Heart right ventricle (tissue), 16 donors: ENCODE measurements at places on chromosomes 2 and 18. TPM values are rescaled to one million over a fixed set of nuclear protein-coding genes. Genes with fewer than 3 reads are reported as not detected.

DNA sequence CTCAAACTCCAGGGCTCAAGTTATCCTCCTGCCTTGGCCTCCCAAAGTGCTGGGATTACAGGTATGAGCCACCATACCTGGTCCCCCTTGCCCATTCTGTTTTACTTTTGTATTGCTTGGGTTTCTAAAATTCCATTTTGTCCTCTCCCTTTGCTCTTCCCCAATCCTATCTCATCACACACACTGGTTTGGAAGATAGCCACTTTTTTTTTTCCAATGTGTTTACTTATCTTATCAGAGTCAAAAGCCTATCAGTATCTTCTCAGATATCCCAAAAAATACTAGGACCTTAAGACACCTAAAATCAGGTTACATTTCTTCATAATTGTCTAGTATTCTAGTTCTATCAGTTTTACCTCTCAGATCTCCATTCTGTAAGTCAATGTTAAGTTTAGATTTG is 56.1 kb downstream of the MSH2 start:
- H3K27ac ChIP-seq: no peak overlapping the region
- H3K27me3 ChIP-seq: no peaks in the 10 kb centered on the region
- DNase-seq: no peak
- H3K4me3 ChIP-seq: no peak overlapping the region
- no peaks in the 10 kb centered on the region for H3K4me1 ChIP-seq

Gene VAPA
- total RNA-seq: 269 TPM

Gene HOXD12
- total RNA-seq: not detected

DNA sequence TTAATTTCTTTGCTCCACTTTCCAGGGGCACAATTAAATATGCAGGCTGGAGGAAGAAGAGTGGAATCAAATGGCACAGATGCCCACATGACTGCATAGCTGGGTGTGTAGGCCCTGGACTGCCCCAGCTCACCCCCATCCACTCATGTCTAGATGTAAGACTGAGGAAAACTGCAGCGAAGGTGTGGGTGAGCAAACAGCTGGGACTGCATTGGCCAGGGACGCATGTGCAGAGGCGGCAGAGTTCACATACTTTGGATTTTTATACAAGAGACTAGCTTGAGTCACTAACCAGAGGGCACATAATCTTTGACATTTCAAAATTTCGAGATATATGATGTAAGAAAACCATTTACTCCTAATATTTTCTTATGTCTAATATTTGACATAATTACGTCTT is 60.1 kb downstream of the SPIRE1 start:
- DNase-seq: peak; percentile 15
- no peaks in the 10 kb centered on the region for H3K27me3 ChIP-seq
- H3K36me3 ChIP-seq: no peaks in the 10 kb centered on the region
- peak overlapping the region; percentile 61 for H3K27ac ChIP-seq
- peaks cover 4% of the 10 kb centered on the region for H3K4me1 ChIP-seq

- peaks cover 20% of the 10 kb centered on the region for H3K4me1 ChIP-seq
- H3K27me3 ChIP-seq: no peaks in the 10 kb centered on the region
Observed at GRCh38 chr2:9310798-9311197, 104.2 kb downstream of the ASAP2 start.

GRCh38 chr2:225122583-225123486 is 80.6 kb upstream of the DOCK10 start:
- H3K36me3 ChIP-seq: no peaks in the 10 kb centered on the region
- DNase-seq: no peak
- no peak overlapping the region for H3K27ac ChIP-seq
- no peak overlapping the region for H3K4me3 ChIP-seq
- no peaks in the 10 kb centered on the region for H3K27me3 ChIP-seq

GRCh38 chr2:125581557-125581956 is 1074.4 kb upstream of the GYPC start:
- H3K4me1 ChIP-seq: no peaks in the 10 kb centered on the region
- no peak overlapping the region for H3K4me3 ChIP-seq
- H3K27me3 ChIP-seq: no peaks in the 10 kb centered on the region
- no peak overlapping the region for H3K27ac ChIP-seq
- H3K36me3 ChIP-seq: no peaks in the 10 kb centered on the region

DNA sequence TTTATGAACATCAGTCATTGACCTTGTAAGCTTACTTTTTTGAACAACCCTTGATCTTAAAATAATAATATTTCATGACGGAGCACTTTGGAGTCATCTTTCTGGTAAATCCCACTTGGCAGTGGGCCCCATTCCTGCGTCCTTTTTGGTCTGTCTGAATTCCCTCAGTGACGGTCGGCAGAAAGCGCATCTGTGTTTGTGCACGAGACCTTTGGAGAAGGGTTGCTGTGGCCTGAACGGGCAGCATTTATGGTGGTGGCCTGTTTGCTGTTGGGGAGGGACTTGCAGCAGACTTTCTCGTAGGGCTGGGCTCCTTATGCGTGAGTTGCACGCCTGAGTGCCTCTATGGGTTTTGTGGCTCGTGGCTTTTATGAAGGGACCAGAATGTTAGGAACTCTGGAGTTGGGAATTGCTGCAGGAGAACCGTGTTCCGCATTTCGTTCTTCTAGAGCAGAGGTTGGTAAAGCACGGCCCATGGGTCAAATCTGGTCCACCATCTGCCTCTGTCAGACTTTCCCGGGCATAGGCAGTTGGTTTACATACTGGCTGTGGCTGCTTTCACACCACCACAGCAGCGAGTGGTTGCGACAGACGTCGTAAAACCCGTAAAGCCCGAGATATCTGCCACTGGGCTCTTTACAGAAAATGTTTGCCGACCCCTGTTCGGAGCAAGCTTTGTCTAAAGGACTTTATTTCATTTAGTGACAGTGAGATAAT is 30.8 kb downstream of the LPIN1 start:
- DNase-seq: no peak
- H3K36me3 ChIP-seq: peaks cover 72% of the 10 kb centered on the region
- H3K27me3 ChIP-seq: no peaks in the 10 kb centered on the region
- no peak overlapping the region for H3K4me3 ChIP-seq
- H3K27ac ChIP-seq: no peak overlapping the region
- H3K4me1 ChIP-seq: peaks cover 26% of the 10 kb centered on the region

Gene STPG4
- not detected for total RNA-seq

DNA sequence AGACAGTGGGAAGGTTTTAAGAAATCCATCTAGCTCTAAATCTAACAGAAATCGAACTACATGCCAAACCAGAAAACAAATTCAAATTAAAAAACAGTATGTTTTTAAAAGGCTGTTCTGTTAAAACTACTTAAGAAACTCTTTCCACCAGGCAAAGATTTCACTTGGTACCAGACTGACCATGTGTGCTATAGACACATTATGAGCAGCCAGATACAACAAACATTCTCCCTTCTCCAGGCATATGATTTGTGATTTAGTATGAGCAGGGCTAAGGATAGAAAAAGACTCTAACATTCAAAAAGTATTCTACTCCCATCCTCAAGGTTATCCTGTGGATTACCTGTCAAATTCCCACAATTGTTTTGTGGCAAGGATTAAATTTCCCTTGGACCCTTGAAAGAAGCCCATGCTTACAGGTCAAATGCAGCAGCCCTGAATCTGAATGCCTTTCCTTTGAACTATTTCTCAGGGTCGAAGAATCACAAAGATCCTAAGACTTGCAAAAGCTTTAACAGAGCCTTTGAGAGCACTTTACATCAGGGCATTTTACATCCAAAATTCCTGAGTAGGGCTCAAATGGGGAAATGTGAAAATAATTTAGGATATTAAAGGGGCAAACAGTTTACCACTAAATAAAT is 42.5 kb upstream of the TTC32 start:
- DNase-seq: no peak
- H3K36me3 ChIP-seq: no peaks in the 10 kb centered on the region
- no peaks in the 10 kb centered on the region for H3K27me3 ChIP-seq
- H3K4me3 ChIP-seq: no peak overlapping the region
- peaks cover 13% of the 10 kb centered on the region for H3K4me1 ChIP-seq
- H3K27ac ChIP-seq: no peak overlapping the region

Gene HAAO
- total RNA-seq: 2.7 TPM
